ENCODE measurements at places on chromosomes 6 and 20.

GRCh38 chr20:36585410-36586125 is 12.2 kb downstream of the TGIF2 start:
- peak; percentile 22 for DNase-seq

- no peak for DNase-seq
Observed at GRCh38 chr6:169845426-169846285, 94.2 kb downstream of the ERMARD start.

GRCh38 chr6:74482180-74482579 is 723.7 kb downstream of the COL12A1 start:
- no peak for DNase-seq

DNA sequence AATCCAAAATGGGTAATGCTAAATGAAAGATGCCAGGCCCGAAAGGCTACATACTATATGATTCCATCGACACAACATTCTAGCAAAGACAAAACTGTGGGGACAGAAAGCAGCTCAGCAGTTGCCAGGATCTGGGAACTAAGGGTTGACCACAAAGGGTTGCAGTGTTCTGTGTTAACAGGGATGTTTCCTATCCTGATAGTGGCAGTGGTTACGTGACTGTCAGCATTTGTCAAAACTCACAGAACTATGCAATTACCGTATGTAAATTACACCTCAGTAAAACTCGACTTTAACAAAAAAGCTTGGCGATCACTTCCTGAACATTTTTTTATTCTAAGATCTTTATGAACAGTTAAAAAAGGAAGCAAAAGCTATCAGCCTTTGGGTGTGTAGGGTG is 83.9 kb downstream of the BANF2 start:
- no peak for DNase-seq

GRCh38 chr6:82957868-82958245 is 107.8 kb downstream of the UBE3D start:
- no peak for DNase-seq

- DNase-seq: peak; percentile 94
Observed at GRCh38 chr6:12483712-12484111, 193.6 kb downstream of the EDN1 start.

DNA sequence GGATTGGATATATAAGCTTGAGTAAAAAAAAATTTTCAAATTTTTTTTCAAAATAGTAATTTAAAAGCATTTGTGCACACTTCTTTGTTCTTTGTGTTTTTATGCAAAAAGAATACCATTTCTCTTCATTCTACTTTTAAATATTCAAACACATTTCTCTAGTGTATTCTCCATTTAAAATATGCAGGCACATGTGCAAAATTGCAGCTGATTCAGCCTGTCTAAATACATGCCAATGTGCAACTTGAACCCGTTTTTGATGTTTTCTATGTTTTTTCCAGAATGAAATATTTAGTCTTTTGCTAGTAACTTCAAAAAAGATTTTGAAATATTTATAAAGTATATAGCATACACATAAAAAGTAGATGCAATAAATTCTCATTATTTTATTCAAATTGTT is 411.8 kb downstream of the MMUT start:
- DNase-seq: no peak

- DNase-seq: no peak
Observed at GRCh38 chr6:14656649-14657048, 539.1 kb downstream of the CD83 start.

DNA sequence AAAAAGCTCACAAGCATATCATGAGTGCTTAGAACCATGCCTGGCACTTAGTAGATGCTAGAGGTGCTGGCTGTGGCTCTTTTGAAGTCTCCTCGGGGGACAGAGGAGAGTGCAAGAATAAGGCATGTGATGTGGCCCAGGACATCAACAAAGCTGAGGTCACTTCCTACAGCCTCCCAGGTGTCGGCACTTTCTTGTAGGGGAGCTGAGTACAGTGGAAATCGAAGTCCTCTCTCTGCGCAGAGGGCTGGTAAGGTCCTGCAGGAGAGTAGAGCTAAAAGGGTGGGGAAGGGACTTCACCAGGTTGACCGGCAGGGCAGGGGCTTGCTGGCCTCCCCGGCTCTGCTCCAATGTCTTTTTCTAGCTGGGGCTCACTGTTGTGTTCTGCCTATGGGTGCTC is 11.2 kb downstream of the SLC13A3 start:
- DNase-seq: no peak

GRCh38 chr6:51268666-51269065 is 450.0 kb downstream of the TFAP2B start:
- DNase-seq: no peak

GRCh38 chr20:3699037-3699436 is 13.4 kb downstream of the SIGLEC1 start:
- DNase-seq: no peak

GRCh38 chr6:37047346-37047688 is 41.9 kb downstream of the FGD2 start:
- no peak for DNase-seq

GRCh38 chr20:5600982-5601381 is 149.2 kb upstream of the SHLD1 start:
- DNase-seq: no peak

GRCh38 chr6:39816747-39817146 is 24.6 kb downstream of the DAAM2 start:
- DNase-seq: no peak

- DNase-seq: no peak
Observed at GRCh38 chr20:39013662-39014109, 51.5 kb downstream of the DHX35 start.

DNA sequence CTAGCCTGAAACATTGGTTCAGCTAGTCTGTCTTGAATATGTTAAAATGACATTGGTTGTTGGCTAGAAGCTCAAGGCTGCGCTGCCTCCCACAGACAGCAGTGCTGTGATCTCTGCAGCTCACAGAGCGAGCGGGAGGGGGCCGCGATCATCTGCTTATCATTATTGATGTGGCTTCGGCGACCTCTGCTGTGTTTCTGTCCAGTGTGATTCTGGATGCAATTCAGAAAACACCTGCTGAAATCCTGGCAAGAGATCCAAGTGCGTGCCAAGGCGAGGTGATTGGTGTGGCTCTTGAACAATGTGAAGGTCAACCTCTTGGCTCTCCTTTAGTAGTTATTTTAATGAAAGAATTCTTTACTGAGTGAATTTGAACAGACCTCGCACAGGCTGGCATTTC is 142.3 kb upstream of the SASH1 start:
- DNase-seq: no peak

DNA sequence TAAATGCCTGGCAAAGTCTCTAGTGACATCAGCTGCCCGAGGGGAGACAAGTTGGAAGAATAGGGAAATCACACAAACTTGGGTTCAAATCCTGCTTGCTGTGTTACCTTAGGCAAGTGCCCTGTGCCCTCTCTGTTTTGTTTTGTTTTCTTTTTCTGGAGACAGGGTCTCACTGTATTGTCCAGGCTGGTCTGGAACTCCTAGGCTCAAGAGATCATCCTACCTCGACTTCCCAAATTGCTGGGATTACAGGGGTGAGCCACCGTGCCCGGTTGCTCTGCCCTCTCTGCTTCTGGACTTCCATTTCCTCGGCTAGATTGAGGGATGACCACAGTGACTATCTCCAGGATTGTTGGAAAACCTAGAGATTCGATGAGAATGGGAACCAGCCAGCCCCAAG is 55.4 kb downstream of the SNAI1 start:
- DNase-seq: no peak

DNA sequence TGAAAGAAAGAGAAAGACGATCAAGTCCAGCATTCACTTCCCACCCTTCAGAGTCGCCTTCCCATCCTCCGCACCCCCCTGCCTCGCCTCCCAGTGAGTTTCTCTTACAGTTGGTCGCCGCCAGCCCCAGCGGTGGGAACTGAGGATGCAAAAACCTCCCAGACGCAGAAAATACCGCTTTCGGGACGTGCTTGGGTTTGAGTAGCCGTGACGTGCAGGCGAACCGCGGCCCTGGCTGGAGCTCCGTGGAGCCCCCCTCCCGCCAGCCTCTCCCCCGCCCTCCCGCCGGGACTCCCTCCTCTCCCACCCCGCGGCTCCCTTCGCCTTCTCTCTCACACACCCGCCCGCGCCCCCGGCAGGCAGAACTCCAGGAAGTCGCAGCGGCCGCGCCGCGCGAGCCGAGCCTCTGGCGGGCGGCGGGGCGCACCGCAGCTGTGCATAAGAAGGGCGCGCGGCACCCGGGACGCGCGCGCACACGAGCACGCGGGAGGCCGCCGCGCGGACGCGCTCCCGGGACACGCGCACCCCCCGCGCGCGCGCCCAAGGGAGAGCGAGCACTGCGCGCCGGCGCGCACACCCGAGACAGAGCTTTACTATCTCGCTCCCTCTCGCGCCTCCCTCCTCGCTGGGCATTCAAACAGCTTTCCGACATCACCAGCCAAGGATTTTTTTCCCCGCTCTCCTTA is at the start of gene ADGRB3:
ADGRB3 (plus strand) TSS at position 557 of the 686 bp plus-strand sequence. CDS start 3,394 bp downstream, outside the sequence.
- peak; percentile 8 for DNase-seq

- DNase-seq: no peak
Observed at GRCh38 chr6:74451953-74452352, 753.9 kb downstream of the COL12A1 start.

GRCh38 chr20:36544134-36545018 is 3.1 kb downstream of the MYL9 start:
- peak; percentile 87 for DNase-seq

DNA sequence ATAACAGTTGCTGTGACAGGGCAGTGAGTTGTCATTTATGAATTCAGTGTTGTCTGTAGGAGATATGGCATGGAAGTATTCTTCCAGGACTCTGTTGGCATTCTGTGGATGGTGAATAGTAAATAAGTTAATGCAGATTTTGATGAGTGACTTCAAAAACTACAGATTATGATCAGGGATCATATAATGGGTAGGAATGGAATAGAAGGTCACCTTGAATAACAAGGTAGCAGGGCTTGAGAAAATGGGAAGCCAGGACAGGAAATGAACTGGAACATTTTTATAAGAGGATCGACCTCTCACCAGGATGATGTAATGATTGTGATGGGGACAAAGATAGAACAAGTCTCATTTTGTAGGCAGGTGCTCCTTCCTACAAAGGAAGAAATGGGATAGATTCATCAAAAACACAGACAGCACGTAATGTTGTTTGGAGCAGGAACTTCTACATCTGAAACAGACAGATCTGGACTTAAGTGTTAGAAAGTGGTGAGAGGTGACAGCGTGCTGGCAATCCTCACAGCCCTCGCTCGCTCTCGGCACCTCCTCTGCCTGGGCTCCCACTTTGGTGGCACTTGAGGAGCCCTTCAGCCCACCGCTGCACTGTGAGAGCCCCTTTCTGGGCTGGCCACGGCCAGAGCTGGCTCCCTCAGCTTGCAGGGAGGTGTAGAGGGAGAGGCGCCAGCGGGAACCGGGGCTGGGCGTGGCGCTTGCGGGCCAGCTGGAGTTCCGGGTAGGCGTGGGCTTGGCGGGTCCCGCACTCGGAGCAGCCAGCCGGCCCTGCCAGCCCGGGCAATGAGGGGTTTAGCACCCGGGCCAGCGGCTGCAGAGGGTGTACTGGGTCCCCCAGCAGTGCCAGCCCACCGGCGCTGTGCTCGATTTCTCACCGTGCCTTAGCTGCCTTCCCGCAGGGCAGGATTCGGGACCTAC is 30.8 kb upstream of the SSR1 start:
- no peak for DNase-seq

- no peak for DNase-seq
Observed at GRCh38 chr6:392441-393390, 1.2 kb downstream of the IRF4 start.

- peak; percentile 52 for DNase-seq
Observed at GRCh38 chr6:158706369-158706982, 56.6 kb downstream of the SYTL3 start.

DNA sequence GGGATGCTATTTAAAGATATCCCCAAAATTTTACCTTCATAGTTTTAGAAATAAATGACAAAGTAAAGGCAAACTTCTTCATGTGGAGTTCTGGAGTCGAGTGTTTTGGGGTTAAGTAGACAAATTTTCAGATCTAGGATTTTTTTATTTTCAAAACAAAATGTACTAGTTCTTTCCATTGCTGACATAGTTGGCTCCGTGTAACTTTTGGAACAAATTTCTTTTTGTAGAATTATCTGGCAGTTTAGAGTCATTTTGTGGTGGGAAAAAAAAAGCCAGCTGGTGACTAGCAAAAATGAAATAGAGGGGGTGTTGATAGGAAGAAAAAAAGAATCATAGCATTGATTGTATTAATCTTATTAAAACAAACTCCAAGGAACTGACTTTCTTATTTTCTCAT is 131.6 kb upstream of the TCF21 start:
- DNase-seq: no peak

- peak; percentile 74 for DNase-seq
Observed at GRCh38 chr6:28758046-28758817, 165.6 kb downstream of the TRIM27 start.

DNA sequence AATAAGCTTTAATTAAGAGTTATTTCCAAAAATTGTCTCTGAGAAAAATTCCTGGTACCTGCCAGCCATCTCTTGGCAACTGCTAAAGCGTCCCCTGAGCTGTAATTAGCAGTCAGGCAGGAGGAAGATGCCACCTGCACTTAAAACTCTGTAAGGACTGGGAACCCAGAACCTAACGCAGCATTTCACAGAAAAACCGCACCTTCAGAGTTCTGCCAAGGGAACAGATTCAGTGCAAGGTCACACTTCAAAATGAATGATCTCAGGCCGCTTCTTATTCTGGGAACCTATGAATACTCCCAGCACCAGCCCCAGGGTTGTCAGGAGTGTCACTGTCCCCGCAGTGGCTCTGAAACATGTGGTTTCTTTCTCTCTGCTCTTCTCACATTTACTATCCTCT is 36.7 kb downstream of the INSM1 start:
- no peak for DNase-seq

- no peak for DNase-seq
Observed at GRCh38 chr20:64093013-64093503, 8.9 kb upstream of the LKAAEAR1 start.

GRCh38 chr20:17579369-17580039 is 9.6 kb downstream of the DSTN start:
- no peak for DNase-seq

GRCh38 chr6:91181416-91181815 is 594.5 kb upstream of the MAP3K7 start:
- no peak for DNase-seq

DNA sequence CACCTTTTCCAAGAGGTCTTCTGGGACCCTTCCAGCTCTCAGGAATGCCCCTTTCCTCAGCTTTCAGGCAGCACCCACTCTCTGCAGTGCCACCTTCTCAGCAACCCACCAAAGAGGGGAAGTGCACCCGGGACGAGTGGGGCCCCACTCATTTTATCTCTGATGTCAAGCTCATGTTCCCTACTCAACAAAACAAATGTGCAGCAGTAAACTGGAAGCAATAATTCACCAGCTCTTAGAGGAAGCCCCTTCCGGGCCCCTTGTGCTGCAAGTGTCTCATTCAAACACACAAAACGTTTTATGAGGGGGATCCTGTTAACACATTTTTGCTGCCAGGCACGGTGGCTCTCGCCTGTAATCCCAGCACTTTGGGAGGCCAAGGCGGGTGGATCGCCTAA is 13.6 kb downstream of the GFOD1 start:
- no peak for DNase-seq

GRCh38 chr20:1700990-1701389 is 43.4 kb upstream of the SIRPG start:
- no peak for DNase-seq

DNA sequence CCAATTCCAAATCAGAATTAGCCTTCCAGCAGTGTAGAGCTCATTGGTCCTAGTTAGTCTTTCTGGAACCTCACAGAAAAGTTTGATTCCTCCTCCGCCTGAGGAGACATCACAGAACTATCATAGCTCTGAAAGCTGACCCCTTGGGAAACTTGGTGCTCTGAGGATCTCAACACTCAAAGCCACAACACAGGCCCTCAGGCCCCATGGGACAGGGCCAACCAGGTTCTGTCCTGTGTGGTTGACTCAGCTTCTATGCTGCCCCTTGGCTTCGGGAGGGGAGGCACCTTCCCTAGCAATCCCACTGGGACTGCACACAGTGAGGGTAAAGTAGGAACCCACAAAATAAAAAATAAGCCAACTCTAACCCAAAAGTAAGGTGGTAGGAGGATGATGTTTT is 237.5 kb upstream of the ECI2 start:
- DNase-seq: no peak
